ENCODE measurements at places on chromosomes 3 and 15. TPM values are rescaled to one million over a fixed set of nuclear protein-coding genes. Genes with fewer than 3 reads are reported as not detected.

- no peak for DNase-seq
Measured at GRCh38 chr3:131403216-131403895, 21.8 kb downstream of the NUDT16 start.

GRCh38 chr15:56832125-56832524, 86.3 kb upstream of the TCF12 start:
- DNase-seq: peak; percentile 47

DNA sequence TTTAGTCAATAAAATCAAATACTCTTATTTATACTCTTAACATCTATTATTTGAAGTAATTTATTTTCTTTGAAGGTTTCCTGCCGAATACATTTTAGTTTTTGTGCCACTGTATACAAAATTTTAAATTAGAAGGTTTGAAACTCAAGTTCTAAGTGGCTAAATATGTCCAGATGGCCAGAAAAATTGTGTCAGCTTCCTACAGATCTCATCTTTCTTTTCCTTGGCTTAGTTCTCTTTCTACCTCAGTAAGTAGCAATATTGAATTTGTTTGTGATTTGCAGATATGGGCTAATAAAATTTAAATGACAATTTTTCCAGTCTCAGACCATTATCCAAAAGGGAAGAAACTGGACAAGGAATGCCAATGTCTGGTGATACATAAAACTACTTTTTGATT, 452.1 kb downstream of the ROBO2 start:
- no peak for DNase-seq

GRCh38 chr15:27722102-27722501, 377.0 kb downstream of the OCA2 start:
- no peak for DNase-seq

DNA sequence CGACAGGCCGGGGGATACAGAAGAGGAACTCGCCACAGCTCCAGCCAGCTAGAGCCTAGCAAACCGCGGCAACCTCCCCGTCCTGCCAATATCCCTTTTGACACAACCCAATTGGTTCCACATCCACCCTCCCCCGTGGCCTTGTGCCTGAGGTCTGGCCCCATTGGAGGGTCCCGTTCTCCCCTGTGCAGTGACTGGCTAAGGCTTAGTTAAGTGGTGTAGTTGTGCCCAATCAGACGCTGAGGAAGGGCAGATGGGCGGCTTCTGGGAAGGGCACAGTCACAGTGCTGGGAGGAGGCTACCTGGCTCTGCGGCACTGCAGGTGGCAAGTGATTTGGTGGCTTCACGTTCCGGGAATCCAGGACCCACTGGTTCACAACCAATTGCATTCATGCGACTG, 78.6 kb downstream of the SNRK start:
- DNase-seq: no peak

DNA sequence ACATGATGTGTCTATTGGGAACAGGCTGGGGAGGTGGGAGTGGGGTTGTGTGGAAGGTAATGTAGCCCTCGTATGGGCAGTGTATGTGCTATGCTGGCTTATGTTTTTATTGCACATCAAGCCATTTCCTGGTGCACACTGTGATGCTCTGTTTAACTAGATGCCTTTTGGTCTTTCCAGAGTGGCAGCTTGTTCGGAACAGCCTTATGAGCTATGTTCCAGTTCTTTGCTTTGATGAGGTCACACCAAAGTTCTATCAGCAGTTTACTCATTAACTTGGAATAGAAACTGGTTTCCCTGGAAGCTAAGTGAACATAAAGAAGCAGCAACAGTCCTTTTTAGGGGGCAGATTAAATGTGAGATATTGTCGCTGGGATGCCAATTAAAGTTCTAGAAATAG, 133.9 kb downstream of the DIPK2A start:
- DNase-seq: no peak

DNA sequence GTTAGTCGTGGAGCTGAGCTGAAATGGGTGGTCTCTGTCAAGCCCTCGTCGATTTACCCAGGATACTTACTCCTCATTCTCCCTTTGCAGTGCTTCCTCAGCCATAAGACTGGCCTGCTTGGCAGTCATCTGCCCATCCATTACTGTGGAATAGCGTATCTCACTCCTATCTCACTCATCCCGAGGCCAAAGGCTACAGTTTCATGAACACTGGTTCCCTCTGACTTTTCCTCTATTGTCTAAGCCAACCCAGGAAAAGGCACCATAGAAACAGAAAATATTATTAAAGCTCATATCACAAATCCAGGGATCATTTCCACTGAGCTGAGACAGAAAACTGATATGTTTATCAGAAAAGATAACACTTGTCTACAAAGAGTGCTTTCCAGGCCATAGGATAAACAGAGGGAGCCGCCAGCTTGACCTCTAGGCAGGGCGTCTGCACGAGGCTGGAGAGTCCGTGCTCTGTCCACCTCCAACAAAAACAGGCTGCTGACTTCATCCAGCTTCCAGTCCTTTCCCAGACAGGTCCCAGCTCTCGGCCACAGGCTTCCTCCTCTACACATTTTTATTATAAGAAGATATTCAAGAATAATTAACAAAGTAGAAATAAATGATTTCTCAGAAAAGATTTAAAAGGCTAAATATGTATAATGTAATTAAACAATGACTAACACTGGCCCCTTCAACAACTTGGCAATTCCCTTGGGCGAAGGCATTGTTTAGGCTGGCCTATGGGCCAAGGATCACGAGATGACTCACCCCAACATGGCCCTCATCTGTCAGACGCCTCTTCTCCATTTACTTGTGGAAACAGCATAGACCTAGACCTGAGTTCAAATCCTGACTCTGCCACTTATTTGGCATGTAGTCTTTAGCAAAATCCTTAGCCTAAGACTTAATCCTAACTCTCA, 27.4 kb upstream of the BOC start:
- no peak for DNase-seq

- no peak for DNase-seq
Measured at GRCh38 chr3:128597900-128598299, 52.7 kb downstream of the RPN1 start.

DNA sequence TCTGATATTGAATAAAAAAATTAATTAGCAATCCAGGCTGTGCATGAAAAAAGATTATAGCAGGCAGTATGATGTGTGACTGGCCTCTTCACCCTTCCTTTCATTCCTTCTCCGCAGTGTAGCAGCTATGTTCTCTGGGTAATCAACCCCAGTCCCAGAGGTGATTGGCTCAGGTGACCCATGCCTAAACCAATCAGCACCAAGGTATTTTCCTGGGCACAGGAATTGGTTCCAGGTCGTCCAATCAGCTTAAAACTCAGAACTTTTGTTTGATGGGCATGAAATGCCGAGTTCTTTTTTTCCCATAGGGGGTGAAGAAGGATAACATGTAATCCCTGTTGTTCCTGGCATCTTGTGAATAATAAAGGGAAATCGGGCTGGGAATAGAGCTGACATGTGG, 5.8 kb upstream of the BNC1 start:
- DNase-seq: no peak

DNA sequence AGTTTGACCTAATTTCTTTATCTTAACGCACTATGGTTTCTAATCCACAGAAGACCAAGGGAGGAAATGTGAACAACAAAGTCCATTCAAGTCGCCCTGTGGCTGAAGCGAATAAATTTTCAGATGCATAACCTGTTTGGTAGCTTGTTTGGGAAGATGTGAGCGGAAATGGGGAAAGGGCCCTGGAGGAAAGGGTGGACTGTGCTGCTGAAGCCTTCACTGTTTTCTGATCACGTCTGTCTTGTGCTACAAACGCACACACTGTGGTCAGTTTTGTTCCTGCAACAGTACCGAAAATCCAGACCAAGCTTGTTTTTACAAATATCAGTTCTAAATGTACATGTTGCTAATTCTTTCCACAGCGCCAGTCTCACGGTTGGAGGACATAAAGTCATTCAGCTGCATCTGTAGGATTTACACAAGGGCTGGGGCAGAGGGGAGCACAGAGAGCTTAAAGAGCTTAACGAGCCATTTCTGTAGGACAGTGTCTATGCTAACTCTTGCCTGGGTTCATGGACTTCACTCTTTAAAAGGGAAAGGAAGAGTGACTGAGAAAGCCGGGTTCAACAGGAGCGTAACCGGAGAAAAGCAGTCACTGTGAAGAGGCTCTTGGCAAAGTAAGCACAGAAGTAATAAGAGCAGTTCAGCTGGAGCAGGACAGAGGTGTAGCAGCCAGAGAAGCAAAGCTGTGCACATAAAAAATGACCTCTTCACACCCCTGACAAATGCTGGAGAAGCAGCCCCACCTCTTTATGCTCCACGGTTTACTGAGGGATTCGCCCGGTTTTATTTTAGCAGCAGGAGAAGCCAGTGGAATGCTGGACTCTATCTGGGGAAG, 66.6 kb downstream of the USF3 start:
- DNase-seq: peak; percentile 79

DNA sequence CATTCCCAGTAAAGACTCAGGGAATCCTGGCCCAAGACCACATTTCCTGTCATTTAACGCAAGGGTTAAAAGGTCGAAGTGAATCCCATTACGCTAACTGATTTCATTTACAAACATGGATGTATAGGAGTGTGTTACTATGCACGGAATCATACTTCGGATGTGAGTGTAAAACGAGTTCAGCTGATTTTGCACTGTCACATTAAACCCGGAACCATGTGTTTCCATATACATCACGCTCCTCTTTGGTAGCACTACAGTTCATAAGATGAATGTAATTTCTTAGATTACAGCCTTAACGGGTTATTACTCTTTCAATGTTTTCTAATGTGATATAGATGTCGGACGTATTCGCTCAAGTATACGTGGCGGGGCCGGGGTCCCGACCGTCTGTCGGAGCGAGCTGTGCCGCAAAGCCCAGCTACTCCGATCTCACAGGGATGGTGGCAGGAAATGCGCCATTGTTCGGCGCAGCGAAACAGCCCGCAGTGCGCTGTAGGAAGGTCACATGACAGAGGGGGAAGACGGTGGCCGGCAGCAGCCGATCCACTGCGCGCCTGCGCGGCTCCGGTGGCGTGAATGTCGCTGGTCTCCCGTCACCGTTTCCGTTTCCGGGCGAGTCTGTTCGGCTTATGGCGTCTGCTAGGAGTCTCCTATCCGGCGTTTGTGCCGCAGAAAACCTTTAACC, 97.3 kb downstream of the NPAP1 start:
- DNase-seq: peak; percentile 88

Gene ILDR1
- polyA plus RNA-seq: 0.31 TPM

Gene SERP1
- 65.3 TPM for polyA plus RNA-seq

Gene TRH
- 0.21 TPM for polyA plus RNA-seq

Gene ISG20
- polyA plus RNA-seq: 0.65 TPM

Gene RPL39L
- 9.8 TPM for polyA plus RNA-seq

Gene GXYLT2
- 34.5 TPM for polyA plus RNA-seq

Gene SV2B
- polyA plus RNA-seq: 4.7 TPM

Gene TM6SF1
- polyA plus RNA-seq: 41.3 TPM

Gene GOLGA8O
- polyA plus RNA-seq: 0.22 TPM

Gene C2CD4B
- polyA plus RNA-seq: 2.0 TPM

Gene CCK
- polyA plus RNA-seq: 3.9 TPM

All from muscle of back (tissue), 13 donors.